GF-D8 (cell line): ENCODE measurements at places on chromosomes 16 and 17.

- DNase-seq: no peak
Measured at GRCh38 chr16:88019821-88020515, 68.7 kb downstream of the BANP start.

DNA sequence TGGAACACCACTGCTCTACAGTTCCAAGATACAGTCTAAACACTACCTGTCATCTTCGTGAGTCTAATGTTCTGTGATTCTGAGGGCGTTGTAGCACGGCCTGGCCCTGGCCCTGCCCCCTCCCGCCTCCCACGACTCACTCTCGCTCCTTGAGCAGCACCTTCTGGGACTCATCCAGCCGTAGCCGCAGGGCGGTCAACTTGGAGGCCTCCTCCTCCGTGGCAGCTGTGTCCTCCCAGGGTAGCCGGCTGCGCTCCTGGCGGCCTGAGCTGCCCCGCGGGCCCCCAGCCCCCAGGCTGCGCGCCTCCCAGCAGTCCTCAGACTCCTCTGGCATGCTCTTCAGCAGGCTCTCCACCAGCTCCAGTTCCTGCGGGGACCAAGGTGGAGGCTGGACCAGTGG is 10.6 kb downstream of the CCDC102A start:
- DNase-seq: no peak

DNA sequence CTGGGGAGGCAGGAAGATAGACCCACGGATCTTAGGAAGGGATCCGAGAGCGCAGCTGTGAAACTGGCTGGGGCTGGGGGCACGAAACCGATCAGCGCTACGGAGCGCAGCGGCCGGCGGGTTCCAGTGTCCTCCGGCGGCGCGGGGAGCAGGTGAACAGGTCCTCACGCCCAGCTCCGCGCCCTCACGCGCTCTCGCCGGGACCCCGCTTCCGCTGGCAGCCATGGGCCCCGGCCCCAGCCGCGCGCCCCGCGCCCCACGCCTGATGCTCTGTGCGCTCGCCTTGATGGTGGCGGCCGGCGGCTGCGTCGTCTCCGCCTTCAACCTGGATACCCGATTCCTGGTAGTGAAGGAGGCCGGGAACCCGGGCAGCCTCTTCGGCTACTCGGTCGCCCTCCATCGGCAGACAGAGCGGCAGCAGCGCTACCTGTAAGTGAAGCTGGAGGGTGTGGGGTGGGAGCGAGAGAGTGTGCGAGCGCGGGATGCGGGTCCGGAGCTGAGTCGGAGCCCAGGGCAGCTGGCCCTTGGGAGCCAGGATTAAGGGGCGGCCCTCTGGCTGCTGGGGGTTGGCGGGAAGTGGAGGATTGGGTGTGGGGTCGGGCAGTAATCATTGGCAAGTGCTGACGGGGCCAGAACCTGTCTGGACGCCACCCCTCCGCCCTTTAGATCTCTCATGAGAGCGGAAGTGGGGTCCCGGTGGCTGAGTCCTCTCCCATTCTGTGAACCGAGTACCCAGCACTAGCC is 479 bp downstream of the ITGA3 start:
- no peak for DNase-seq

- no peak for DNase-seq
Measured at GRCh38 chr17:64216000-64216337, 47.1 kb downstream of the TEX2 start.

- DNase-seq: no peak
Measured at GRCh38 chr16:26729951-26730541, 336.7 kb upstream of the C16orf82 start.

DNA sequence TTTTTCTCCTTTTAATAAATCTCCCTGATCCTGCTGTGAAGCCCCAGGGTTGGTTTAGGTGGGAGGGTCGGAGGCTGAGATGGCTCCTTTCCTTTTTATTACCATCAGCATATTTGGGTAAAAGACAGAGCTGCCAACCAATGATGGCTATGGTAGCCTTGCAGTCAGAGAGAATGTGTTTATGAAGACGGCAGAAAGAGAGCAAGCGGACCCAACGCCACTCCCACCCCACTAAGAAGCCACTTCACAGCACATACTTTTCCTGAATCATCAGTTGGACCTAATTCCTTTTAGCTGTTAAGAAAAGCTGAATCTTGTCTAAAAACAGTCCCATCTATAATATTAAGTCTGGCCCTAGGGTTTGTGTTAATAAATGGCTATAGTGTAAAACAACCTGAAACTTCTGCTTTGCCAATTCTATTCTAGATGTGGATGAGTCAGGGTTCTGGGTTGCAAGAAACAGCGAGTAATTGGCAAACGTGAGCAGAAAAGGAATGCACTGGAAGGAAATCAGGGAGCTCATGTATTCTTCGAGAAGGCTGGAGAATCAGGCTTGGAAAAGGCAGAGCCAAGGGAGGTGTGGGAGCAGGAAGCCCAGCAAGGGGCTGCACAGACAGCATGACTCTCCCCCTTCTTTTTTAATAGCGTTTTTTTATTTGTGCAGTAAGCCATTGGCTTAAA is 34.0 kb upstream of the PRKCA start:
- DNase-seq: no peak

- DNase-seq: no peak
Measured at GRCh38 chr17:76884995-76885893, 17.0 kb downstream of the MGAT5B start.

- no peak for DNase-seq
Measured at GRCh38 chr17:17414341-17414805, 62.4 kb upstream of the MED9 start.

GRCh38 chr16:2587891-2588565 is 50.2 kb downstream of the PDPK1 start:
- no peak for DNase-seq

DNA sequence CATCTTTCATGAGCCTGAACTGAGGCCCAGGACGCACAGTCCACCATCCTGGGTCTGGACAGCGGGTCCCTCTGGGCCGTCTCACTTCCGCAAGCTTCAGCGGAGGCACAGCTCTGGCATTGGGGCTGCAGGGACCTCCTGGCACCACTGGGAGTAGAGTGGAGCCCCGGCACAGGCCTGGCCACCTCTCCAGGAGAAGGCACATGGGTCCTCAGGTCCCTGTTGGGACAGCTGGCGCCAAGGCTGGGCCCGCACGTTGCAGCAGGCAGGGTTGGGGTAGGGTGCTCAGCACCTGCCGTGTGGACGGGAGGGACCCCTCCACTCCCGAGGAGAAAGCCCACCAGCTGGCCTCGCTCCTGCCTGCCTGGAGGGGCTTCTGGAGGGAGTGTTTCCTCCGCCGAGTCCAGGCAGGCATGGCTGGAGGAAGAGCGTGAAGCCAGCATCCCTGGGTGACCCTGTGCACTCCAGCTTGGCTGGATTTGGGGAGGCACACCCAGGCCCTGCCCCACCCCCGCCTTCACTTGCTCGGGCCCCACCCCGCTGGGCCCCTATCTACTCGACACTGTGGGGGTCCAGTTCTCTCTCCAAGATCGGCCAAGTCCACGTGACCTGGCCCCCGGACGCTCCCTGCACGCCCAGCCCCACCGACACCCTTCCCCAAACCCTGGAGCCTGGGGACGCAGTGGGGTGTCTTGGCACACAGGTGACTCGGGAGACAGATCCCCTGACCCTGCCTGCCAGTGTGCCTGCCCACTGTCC is 6.6 kb upstream of the METRNL start:
- no peak for DNase-seq

- no peak for DNase-seq
Measured at GRCh38 chr17:49588726-49589576, 13.3 kb downstream of the NXPH3 start.

- no peak for DNase-seq
Measured at GRCh38 chr17:16933317-16934132, 38.4 kb downstream of the TNFRSF13B start.

- no peak for DNase-seq
Measured at GRCh38 chr17:2271985-2272702, 31.4 kb downstream of the SMG6 start.

DNA sequence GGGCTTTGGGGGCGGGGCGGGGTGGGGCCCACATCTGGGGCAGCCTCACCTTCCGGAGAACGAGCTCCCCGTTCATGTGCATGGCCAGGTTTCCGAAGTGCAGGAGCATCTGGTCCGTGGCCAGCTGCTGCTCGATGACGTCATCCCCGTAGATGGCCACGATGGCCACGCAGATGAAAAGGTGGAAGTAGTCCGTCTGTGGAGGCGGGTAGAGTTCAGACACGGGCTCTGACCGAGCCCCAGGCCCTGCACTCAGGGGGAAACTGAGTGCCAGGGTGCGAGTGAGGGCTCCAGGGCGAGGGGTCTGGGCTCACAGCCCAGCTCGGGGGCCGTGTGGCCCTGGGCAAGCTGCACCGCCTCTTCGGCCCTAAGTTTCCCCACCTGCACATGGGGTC is 93.7 kb downstream of the TBC1D16 start:
- DNase-seq: no peak

DNA sequence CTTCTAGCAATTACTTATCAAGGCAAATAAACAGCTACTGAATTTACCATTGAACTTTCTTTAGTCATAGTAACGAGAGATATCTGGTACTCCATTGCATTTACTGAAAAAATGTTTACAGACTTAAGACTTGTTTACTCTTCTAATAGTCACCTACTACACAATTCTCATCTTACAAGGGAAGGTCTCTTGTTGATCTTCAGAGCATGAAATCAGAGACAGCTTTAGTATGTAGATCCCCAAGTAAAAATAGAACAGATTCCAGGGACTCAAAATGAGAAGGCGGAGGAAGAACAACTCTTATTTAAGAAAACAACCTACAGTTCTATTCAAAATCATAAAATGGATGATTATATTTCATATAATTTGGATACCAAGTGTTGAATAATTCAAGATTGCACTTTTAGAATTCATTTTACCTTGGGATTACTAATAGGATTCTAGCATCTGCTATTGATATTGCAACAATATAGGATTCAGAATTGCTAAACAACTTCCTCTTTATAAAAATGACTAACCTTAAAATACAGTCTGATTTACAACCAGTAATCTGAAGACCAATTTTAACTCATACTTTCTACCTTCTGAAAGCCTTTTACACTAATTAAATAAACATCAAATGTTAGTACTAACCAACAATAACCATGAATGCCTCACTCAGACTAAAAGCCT is 20.8 kb downstream of the UBE2G1 start:
- no peak for DNase-seq

DNA sequence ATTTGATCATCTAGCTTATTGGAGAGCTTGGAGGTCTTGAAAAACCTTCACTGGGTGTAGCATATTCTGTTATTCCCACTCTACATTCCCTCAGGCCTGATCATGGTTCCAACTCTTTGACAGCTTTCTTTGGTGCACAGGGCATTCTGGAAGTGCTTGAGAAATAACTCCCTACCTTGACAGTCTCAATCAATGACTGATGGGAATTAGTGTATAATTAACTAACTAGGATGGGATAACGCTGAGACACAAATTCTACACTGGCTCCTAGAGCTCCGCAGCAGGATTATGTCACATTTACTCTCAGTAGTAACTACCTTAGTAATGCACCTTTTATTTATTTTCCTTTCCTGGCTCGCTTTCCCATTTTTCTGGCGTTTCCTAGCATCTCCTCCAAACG is 236.4 kb downstream of the MAP2K6 start:
- DNase-seq: no peak

- no peak for DNase-seq
Measured at GRCh38 chr16:3356118-3356517, 429 bp downstream of the OR2C1 start.

- no peak for DNase-seq
Measured at GRCh38 chr17:19443148-19443547, 32.1 kb downstream of the RNF112 start.

- no peak for DNase-seq
Measured at GRCh38 chr17:74283371-74283673, 9.3 kb downstream of the DNAI2 start.

- DNase-seq: no peak
Measured at GRCh38 chr16:48054881-48055601, 100.8 kb downstream of the ABCC12 start.

DNA sequence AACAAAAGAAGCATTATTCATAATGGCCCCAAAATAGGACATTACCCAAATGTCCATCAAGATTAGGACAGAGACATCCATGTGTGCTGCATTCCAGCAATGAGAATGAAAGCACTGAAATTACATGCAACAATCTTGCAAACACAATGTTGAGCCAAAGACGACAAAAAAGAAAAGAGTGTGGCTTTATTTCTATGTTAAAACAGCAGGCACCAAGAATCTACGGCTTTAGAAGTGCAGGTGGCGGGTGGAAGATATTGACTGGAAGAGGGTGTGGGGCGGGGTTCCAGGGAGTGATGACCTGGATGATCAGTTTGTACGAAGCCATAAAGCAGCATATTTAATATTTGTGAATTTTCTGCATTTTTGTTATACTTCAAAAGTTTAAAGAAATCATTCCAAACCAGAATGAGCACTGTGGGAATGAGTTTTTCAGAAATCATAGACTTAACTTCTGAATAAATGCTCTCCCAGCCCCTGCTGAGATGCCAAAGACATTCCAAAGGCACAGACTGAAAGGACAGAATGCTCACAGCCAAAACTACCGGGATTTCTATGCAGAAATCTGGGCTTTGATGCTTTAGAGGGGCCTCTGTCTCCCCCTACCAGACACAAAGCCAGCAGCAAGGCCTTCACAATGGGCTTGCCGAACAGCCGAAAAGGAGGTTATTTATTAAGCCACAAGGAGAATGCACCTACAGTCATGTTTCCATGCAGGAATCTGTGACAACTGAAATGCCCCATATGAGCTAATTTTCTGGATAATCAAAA is 361.6 kb downstream of the GRIN2A start:
- DNase-seq: no peak

- no peak for DNase-seq
Measured at GRCh38 chr16:7343243-7343642, 10.6 kb downstream of the RBFOX1 start.

DNA sequence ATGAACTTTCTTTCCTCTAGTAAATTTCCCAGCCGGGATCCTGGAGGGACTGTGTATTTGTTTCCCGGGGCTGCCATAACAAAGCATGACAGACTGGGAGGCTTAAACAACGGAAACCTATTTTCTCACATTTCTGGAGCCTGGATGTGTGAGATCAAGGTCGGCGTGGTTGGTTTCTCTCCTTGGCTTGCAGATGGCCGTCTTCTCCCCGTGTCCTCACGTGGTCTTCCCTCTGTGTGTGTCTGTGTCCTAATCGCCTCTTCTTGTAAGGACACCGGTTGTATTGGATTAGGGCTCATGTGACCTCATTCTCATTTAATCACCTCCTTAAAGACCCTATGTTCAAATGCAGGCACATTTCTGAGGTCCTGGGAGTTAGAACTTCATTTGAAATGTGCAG is 22.0 kb upstream of the USP10 start:
- DNase-seq: no peak

- no peak for DNase-seq
Measured at GRCh38 chr16:58885528-58886170, 151.5 kb upstream of the GOT2 start.

- no peak for DNase-seq
Measured at GRCh38 chr17:42129109-42129837, 6.7 kb downstream of the HSPB9 start.
